ENCODE measurements at places on chromosomes 7 and 10.

DNA sequence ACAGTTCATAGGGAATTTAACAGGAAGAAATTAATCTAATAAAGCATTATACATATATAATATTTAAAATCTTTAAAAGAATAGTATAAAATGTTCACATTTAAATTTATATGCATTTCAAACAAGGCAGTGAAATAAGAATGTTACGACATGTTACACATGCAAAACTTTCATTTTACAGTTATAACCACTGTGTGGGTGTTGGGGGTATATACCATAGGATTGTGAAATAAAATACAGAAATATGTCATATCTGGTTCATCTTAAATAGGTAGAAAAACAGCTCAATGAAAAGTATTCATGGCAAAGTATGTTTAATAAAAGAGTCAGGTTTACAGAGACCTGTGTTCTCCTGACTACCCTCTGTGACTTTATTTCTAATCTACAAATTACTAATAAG lies 45.6 kb downstream of the CHCHD3 start:
- DNase-seq: no peak

DNA sequence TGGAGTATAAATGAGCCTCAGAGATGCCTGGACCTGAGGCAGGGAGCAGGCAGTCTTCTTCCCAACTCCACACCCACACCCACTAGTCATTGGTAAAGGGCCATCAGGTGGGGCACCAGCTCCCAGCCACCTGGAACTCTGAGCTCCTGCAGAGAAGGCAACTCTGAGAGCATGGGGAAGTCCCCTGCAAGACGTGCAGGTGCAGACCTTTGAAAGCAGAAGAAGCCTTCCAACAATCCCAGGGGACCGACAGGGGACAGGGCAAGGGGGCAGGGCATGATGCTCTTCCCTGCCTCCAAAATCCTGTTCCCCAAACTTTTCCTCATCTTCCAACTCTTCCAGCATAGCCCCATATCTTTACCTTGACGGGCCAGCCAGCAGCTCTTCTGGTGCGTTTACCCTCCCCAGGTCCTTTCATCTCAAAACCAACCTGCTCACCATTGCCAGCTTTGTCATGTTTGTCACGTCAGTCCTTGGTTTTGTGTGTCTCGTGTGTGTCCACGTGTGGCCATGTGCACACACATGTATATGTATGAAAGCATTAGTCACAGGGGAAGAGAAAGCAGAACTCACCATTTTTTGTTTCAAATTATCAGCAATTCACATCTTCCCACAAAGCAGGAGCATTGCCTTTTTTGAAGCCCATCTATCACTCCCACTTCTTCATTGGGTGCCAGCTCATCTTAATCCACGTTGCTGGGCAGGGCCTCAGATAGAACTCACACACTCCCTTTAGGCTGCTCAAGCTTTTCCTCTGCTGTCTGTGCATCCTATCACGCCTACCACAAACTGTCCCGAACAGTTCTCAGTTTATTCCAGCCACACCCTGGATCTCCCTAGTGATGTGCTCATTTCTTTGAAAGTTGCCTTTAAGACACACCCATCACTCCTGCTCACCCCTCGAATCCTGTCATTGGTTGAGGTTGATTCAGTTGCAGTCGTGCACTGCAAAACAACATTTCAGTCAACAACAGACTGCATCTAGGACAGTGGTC lies 41.0 kb upstream of the AMPH start:
- no peak for DNase-seq

DNA sequence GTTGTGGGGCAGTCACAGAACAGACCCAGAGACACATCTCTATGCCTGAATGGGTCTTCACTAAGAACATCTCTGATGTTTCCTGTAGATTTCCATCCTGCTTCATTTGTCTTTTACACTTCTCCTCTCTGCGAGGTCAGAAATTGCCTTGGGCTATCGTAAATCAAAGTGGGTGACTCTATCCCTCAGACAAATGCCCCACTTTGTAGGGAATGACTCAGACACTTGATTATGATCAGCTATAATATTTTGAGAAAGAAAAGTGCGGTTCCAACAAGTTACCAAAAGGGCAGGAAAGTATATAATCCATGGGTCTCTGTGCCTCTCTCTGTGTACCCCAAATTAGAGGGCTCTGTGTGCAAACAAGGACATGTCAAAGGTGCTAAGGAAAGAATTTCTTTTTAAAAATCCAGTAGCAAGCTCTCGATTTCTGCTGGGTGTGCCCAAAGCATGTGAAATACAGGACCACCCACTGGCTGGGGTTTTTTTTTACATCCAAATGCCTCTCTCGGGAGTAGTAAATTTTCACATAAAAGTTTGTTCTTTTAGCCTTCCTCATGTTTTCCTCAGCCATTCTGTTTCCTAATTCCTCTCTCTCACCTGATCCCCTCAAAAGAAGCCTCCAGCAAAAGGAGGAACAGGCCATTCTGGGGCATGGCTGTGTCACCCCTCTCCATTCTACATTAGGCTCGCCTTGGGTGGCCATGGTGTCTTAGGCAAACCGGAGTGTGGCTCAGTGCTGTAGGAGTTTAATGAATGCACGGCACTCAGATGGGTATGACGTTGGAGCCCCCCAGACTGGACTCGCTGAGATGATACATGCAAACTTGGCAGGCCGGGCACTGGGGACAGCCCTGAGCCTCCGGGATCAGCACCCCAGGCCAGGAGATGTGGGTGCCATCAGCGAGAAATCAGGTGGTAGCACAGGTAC lies 6.3 kb upstream of the OPN4 start:
- DNase-seq: no peak

DNA sequence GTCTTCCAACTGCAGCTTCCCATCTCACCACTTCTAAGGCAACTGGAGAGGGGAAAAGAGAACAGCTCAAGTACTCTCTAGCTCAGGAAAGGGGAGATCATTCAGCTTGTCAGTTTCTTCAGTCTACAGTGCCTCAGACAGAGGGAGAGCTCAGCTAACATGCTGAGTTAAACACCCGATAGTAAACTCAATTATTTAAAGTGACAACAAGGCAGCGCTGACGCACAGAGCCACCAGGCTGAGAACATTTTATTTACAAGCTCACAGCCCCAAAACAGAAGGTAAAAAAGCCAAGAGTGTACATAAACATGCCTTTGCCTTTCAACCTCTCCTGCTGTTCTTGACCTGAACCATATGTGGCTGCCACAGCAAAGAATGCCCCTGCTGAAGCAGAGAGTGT lies 10.1 kb upstream of the CUZD1 start:
- no peak for DNase-seq

All from stimulated activated CD4-positive, alpha-beta T cell treated with anti-CD3 and anti-CD28 coated beads, Interleukin-4, amount 100 ng/mL, for 1 hour (primary cell).